ENCODE measurements at places on chromosomes 6 and 20.

GRCh38 chr20:4100679-4101078, 85.3 kb upstream of the RNF24 start:
- no peak for DNase-seq

- peak; percentile 29 for DNase-seq
Measured at GRCh38 chr6:89082486-89082891, 1.9 kb downstream of the PNRC1 start.

DNA sequence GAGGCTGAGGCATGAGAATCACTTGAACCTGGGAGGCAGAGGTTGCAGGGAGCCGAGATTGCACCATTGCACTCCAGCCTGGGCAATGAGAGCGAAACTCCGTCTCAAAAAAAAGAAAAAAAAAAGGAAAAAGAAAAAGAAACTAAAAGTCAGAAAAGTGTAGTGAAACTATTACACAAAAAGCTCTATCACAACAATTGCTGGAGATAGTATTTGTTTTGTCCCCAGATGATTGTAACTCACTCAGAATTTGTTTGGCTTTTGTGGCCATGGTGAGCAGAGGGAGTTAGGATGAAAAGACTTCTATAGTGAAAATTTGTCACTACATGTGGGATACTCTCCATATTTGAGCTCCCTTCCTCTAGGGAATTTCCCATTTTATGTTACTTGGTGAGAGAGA, 5.2 kb upstream of the GOPC start:
- no peak for DNase-seq

GRCh38 chr6:13044390-13044789, 283.9 kb downstream of the TBC1D7 start:
- DNase-seq, result no peak

DNA sequence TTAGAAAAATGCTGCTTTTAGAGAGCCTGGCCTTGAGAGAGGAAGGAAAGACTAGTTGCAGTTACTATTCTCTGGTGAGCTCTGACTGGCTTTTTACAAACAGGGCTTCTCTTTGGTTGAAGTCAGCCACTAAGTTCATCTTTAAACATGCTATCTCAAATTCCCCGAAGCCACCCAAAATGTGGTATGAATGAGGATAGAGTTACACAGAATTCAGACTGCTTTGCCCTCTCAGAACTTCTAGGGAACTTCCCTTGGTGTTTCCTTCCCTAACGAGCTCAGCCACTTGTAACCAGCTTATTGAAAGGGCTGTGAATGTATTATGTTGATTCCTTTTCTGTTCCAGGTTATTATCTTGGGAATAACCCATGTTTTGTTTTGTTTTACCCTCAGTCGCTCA, 73.5 kb downstream of the EFHC1 start:
- DNase-seq, result peak; percentile 5

DNA sequence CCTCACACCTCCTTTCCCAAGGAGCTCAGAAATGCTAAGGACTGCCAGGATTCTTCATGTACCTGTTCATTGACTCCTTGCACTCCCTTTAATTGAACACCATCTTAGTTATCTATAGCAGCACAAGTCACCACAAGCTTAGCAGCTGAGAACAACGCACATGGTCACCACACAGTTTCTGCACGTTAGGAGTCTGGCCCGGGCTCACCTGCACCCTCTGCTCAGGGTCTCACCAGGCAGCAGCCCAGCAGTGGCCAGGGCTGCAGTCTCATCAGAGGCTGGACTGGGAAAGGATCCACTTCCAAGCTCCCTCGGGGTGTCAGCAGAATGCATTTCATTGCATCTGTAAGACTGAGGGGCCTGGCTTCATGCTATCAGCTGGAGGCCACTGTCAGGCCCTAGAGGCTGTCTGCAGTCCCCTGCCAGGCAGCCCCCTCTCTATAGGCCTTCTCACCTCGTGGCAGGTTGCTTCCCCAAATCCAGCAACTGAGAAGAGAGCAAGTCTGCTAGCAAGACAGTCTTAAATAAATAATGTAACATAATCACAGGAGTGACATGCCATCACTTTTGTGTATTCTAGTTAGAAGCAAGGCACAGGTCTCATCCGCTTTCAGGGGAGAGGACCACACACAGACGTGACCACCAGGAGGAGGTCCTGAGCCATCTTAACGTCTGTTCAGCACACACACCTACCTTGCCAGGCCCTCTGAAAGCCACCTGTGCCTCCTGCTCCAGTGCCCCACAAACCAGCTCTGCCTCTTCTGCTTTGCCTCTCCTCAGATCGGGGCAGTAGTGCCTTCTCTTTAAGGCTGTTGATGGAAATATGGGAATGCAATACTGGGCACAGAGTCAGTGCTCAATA, 165.2 kb upstream of the CST7 start:
- DNase-seq, result peak; percentile 53

GRCh38 chr6:20416567-20417345, 15.1 kb downstream of the E2F3 start:
- DNase-seq, result no peak

DNA sequence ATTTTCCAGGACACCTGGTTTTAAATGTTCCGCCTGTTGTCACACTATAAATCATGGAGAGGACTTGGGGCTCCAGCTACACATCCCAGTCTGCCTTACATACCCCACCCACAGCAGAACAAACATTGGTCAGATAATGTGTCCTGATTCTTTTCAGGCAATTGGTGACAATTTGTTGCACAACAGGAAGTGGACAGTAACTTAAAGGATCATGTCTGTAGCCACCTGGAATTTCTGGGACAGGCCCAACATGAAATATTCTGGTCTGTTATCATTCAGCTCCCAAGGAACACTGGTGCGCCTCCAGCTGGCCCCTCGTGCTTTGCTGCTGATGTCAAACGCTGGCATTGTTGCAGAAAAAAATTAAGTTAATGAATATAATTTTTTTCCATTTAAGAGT, 117.2 kb downstream of the SOBP start:
- no peak for DNase-seq

DNA sequence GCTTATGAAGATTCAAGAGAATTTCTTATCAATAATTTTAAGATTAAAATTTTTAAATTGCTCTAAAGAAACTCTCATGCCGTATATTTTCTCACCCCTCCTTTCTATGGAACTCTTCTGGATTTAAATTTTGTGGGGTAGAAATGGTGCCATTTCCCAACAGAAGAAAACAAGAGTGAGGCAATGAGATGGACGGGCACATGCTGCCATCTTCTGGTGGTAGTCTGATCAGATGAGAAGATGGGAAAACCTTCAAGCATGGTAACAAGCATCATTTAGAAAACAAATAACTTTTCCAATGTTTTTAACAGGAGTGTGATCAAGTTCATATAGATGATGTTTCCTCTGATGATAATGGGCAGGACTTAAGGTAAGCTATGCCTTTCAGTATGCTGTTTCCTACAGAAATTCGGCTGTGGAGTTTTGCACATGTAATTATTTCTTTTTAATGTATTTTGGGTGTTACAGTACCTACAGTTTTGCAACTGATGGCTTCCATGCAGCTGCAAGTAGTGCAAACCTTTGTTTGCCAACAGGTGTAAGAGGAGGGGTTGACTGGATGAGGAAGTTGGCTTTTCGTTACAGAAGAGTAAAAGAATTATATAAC, 271.4 kb downstream of the EYA4 start:
- DNase-seq, result peak; percentile 35

GRCh38 chr6:151240036-151240685, 394 bp downstream of the AKAP12 start:
- peak; percentile 72 for DNase-seq

DNA sequence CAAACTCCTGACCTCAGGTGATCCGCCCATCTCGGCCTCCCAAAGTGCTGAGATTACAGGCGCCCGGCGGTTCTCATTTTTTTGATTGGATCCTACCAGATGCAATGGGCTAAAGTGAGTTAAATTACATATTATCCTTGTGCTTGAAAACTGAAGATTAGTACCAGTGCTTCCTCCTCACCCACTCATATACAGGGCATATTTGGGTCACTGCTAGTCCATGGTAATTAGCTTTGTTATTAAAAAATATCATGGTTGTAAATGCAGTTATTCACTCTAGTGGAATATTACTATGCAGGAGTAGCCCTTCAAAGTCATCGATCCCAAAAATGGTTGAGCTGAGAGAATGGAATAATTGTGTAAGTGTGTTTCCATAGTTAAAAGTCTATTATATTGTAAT, 26.5 kb downstream of the ZNF292 start:
- DNase-seq, result no peak

DNA sequence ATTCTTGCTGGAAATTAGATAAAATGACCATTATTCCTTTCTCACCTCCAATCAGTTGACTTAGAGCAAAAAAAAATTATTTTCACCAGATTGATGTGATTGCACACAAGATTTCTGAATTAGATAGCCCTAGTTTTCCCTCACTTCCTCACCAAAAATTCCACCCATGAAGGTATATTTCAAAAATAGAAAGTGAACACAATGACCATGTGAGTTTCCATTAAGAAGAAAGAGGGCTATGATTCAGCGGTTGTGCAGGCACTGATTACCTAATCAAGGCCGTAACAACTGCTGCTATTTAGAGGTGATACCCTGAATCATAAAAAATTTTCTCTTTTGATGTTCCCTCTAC, 19.5 kb upstream of the RALGAPA2 start:
- DNase-seq, result no peak

DNA sequence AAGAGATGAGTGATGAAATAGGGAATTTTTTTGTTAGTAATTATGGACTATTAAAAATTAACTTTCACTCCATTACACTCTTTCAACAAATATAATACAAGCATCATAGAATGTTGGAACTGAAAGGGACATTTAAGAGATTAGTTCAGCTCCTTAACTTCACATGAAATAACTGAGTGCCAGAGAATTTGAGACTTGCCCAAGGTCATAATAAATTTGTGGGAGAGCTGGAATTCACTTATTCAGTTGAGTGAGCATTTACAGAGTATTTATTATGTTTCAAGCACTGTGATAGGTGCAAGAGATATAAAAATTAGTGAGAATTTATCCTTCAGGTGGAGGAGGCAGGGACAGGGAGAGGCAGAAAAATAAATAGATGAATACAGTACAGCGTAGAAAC, 154.6 kb downstream of the KCNQ5 start:
- DNase-seq, result no peak

DNA sequence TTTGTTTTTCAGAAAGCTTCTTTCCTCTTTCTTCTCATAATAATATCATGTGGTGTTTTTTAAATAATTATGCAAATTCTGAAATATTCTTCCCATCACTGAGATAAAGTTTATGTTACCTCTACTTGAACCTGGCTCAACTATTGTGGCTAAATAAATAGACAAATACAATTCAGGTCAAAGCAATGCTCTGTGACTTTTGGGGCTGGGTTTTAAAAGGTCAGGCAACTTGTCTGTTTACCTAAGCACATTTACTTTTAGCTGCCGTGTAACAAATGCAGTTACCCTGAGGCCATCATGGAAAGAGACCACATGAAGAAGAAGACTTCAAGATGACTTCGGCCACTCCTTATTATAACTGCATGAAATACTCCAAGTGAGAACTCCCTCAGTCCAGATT, 33.7 kb upstream of the MEI4 start:
- DNase-seq, result no peak

GRCh38 chr20:8721098-8721497, 347.8 kb upstream of the PLCB4 start:
- DNase-seq, result no peak

DNA sequence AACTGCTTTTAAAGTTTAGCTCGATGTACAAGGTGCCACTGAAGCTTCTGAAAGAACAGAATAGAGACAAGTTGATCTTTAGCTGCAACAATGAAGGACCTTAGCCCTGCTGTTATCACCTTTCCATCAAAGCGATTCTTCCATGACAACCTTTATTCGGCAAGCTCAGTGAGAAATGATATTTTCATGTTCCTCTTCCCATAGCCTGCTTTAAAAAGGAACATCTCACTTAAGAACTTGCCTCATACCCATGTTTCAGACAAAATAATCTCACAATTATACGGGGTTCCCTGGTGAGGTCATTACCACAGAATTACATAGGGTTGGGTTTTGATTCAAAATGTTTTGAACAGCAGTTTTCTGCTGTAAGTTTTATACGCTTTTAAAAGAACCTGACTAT, 264.2 kb downstream of the THBS2 start:
- no peak for DNase-seq

DNA sequence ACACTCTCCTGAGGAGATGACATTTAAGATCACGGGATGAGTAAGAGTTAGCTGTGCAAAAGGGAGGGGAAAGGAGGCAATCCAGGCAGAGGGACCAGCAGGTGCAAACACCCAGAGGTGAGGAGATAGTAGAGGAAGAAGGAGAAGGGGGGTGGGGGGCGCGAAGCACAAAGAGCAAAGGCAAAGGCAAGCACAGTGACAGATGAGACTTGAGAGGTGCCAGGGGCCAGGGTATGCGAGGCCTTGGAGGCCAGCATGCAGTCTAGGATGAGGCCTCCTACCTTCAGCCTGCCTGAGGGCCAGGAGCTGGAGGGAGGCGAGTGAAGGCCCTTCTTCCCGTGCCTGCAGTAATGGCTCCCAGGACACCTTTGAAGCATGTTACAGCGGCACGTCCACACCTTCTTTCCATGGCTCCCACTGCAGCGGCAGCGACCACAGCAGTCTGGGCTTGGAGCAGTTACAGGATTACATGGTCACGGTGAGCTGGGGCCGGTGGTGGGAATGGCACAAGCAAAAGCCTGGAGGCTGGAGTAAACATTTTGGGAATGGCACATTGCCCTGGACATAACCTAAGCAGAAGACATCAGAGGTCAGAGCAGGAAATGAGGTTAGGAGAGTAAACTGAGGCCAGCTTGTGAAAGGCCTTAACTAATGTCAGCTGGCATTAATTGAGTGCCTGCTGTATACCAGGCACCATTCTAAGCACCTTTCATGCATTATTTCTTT, 18.6 kb downstream of the CCM2L start:
- DNase-seq, result no peak

DNA sequence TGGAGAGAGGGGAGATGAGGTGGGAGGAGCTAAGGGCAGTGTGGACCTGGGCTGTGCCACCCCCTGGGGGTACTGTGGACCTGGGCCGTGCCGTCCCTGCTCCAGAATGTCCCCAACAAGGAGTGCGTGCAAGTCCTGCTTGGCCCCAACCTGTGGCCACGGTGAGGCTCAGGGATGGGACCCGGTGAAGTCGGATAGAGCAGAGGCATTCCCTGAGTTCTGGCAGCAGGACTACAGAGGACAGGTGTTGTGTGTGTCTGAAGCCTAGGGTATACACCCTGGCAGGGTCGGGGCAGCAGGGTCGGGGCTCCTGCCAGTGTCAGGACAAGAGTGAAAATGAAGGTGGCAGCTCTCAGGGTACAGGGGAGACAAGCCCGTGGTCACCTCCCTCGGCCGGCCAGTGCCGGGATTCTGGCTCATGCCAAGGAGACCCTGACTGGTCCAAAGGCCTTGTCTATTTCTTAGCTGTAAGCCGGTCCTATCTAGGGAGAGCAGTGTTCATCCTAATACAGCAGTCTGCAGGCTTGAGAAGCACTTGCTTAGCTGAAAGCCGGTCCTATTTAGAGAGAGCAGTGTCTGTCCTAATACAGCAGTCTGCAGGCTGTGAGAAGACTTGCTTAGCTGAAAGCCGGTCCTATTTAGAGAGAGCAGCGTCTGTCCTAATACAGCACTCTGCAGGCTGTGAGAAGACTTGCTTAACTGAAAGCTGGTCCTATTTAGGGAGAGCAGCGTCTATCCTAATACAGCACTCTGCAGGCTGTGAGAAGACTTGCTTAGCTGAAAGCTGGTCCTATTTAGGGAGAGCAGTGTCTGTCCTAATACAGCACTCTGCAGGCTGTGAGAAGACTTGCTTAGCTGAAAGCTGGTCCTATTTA, 95.9 kb downstream of the SMOC2 start:
- DNase-seq, result no peak
